Kidney capillary endothelial cell (primary cell): ENCODE measurements at places on chromosomes 2 and 18.

GRCh38 chr2:60354713-60355112, 198.7 kb downstream of the BCL11A start:
- no peak for DNase-seq

DNA sequence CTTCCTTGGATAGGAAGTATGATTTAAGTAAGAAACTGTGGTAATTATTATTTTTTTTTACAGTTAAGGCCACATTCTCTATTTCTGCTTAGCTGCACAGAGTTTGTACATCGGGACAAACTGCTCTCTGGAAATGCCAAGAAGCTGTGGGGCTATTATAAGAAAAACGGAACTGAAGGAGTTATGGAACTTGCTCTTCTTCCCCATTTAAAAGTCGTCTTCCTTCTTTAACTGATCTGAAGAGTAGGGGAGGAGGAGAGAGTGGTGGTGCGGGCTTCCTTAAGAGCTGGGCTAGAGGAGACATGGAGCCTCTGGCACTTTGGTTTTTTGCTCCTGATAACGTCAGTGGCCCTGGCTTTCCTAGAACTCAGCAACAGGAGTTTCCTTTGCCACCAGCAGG, 54.4 kb downstream of the RAB31 start:
- DNase-seq: no peak

DNA sequence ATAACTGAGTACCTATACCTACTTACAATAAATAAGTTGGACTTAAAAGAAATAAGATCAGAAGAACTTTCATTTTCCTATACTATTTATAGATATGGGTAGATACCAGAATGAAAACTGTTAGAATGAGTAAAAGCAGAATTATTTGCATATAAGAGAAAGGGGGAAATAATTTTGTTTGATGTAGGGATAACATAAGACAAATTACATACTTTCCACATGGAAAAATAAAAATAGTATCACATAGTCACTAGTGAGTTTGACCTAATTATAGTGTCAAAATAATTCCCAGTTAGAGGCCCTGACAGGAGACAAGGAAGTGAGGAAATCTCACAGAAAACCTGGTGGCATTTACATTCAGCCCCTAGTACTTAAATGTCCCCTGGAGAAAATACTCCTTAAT, 28.6 kb downstream of the KCMF1 start:
- DNase-seq: no peak

- peak; percentile 95 for DNase-seq
Observed at GRCh38 chr2:200786826-200787225, 24.9 kb upstream of the BZW1 start.

GRCh38 chr18:58800582-58800981, 64.1 kb upstream of the ZNF532 start:
- no peak for DNase-seq

DNA sequence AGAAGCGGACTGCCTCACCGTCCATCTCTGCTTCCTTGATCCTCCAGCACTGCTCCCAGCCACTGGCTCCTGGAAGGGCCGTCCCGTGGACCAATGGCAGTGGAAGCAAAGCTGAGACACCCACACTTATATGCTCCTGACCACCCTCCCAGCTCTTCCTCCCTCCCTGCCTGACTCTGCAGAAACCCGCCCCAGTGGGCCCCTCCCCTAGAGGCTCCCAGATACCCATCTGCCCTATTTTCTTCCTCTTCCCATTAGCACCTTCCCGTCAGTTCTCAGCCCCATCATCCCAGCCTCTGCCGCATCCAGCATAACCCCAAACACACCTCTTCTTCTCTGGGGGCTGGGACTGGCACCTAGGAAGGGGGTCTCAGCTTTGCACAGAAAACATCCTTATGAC, at the start of gene CLEC4F:
Gene CLEC4F, minus strand, starts transcription at position 101 of the 400 bp plus-strand sequence. Its CDS starts 76 bp downstream, at position 25.
- no peak for DNase-seq

DNA sequence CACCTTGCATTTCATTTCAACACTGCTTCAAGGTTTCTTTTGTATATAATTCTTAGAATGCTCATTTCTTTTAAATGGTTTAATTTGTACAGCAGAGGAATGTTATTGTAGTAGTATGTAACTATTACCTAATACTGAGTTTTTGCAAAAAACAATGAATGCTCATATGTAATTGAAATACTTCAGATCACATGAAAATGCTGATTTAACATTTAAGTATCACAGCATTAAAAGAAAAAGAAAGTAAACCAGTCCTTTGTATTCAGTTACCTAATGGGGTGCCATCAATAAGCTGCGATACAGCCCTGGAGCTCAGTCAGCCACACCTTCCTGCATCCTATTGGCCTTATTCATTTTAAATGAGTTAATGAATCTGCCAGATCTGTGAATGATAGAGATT, 45.3 kb upstream of the ITM2C start:
- no peak for DNase-seq

DNA sequence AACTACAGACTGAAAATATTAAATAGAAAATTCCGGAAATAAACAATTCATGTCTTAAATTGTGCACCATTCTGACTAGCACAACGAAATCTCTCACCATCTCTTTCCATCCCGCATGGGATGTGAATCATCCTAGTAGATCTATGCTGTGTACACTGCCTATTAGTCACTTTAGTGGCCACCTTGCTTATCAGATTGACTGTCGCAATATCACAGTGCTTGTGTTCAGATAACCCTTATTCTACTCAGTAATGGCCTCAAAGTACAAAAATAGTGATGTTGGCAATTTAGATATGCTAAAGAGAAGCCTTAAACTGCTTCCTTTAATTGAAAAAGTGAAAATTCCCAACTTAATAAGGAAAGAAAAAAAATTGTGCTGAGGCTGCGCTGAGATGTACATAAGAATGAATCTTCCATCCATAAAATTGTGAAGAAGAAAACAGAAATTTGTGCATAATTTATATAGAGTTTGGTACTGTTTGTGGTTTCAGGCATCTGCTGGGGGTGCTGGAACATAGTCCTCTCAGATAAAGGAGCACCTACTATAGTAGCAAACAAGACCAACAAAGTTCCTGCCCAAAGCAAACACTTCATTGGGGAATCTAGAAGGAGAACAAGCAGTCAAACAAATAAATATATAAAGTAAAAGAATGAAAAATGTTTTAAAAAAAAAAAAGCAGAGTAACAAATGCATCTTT, 12.0 kb downstream of the PSMD1 start:
- DNase-seq: peak; percentile 27

- no peak for DNase-seq
Observed at GRCh38 chr18:26532367-26533340, 15.7 kb downstream of the KCTD1 start.

- DNase-seq: no peak
Observed at GRCh38 chr2:236562434-236562833, 7.2 kb upstream of the ACKR3 start.

GRCh38 chr2:1518867-1519530, 105.7 kb downstream of the TPO start:
- no peak for DNase-seq

GRCh38 chr2:216927163-216927562, 67.3 kb upstream of the TNP1 start:
- no peak for DNase-seq

DNA sequence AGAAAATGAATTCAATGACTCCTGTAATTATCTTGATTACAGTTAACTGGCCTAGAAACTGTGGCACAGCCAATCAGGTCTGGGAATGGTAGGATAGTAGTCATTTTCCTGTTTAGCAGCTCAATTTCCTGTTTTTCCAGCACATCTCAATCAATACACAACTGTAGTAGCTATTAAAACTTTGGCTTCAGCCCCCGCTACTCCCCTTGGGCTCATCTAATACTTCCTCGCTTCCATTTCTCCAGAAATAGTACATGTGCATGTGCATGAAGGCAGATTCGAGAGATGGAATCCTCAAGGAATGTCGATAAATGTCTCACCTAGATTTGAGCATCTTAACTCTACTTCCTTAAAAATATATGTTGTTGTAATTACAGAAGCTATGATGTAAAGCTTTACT, 9.7 kb downstream of the COBLL1 start:
- DNase-seq: no peak

- no peak for DNase-seq
Observed at GRCh38 chr18:58583569-58583968, 45.3 kb downstream of the ALPK2 start.

- no peak for DNase-seq
Observed at GRCh38 chr2:138713504-138713903, 66.7 kb downstream of the NXPH2 start.

- DNase-seq: no peak
Observed at GRCh38 chr2:57160976-57161375, 885.6 kb upstream of the VRK2 start.

GRCh38 chr2:171362396-171362795, 71.4 kb downstream of the METTL8 start:
- DNase-seq: no peak

- no peak for DNase-seq
Observed at GRCh38 chr2:39158351-39158750, 37.5 kb upstream of the SOS1 start.

GRCh38 chr2:156778916-156779315, 342.7 kb downstream of the GPD2 start:
- DNase-seq: no peak

- DNase-seq: no peak
Observed at GRCh38 chr2:96945014-96945413, 41.4 kb downstream of the FAM178B start.

DNA sequence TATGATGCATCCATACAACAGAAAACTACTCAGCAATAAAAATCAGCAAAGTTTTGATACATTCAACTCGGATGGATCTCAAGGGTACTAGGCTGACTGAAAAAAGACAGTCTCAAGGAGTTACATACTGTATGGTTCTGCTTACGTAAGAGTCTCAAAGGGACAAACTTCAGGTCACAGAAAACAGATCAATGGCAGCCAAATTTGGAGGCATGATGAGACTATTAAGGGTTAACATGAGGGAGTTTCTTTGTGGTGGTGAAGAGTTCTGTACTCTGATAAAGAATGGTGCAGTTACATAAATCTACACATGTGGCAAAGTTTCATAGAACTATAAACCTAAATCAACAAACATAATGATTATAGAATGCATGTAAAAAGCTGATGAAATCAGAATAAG, 81.4 kb downstream of the COBLL1 start:
- DNase-seq: no peak

DNA sequence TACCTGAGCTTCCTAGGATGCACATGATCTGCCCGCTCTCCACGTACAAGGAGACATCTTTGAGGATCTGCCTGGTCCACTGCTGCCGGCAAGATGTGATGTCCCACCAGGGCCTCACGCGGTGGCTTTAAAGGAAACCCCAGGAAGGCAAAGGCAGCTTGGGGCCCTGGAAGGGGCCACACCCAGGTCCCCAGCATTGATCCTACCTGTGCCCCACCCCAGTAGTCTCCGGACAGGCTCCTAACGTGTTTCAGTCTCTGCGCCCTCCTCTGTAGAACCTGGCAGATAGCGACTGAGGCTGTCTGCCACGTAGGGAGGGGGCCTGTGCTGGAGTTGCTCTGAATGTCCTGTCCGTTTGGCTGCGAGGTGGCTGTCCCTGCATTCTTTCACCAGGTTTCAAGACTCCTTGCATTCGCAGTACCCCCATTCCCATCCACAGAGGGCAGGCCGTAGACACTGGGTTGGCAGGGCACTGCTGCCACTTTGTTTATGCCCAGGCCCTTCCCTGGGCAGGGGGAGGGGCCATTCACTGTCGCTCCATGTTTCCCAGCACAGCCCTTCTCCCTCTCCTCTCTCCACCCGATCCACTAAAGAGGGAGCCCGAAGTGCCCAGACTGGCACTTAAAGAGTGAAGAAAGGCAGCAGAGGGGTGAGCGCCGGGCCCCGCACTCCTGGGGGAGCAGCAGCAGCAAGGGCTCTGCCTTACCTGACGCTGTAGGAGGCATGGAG, 644 bp downstream of the ABCG5 start:
- DNase-seq: no peak

DNA sequence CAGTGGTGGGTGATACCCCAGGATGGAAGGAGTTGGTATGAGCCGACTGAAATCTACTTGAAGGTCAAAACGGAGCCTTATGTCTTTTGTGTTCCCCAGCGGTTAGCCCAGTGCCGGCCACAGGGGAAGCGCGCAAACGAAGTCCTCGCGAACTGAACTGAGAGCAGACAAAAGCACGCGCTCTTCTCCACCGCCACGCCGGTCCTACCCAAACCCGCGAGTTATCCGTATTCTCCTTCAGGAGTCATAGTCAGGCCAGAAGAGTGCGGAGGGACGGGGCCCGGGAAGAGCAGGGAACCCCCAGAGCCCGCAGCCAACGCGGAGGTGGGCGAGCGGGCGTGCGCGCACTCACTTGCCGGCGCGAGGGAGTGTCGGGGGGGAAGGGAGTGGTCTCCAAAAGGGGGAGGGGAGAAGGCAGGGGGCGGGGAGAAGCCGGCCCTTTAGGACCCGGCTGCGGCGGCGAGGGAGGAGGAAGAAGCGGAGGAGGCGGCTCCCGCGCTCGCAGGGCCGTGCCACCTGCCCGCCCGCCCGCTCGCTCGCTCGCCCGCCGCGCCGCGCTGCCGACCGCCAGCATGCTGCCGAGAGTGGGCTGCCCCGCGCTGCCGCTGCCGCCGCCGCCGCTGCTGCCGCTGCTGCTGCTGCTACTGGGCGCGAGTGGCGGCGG, at the start of gene IGFBP2:
Gene IGFBP2, plus strand, starts transcription at position 469 of the 664 bp plus-strand sequence. Its CDS starts 104 bp downstream, at position 573.
- no peak for DNase-seq

DNA sequence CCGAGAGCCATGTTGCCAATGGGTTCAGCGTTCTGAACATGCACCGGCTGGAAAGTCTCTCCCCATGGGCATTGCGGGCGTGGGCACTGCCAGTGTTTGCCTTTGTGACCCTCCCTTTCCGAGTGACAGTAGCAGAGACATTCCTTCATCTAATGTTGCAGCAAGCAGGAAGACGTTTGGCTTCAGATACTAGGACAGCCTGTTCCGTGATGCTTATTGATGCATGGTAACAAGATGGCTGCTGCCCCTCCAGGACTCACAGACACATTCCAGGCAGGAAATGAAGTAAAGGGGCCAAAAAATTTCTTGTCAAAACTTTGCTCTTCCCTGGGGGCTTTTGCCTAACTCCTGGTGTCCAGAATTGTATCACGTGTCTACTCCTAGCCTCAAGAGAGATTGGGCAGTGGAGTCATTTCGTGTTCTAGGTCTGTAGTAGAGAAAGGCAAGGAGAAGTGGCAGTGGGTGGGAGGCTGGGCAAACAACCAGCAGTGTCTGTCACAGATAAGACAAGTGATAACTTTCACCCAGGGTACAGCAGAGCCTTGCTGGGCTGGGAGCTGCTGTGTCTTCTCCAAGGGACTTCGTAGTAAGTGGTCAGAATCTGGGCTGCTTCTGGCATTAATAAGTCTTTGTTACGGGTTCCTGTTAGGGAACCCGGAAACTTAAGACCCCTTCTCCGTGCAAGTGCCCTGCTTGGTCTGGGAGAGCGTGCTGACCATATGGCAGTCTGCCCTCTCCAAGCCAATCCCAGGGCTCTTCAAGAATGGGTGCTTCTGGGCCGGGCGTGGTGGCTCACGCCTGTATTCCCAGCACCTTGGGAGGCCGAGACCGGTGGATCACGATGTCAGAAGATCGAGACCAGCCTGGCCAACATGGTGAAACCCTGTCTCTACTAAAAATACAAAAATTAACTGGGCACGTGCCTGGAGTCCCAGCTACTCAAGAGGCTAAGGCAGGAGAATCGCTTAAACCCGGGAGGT, 93.5 kb downstream of the TFCP2L1 start:
- no peak for DNase-seq
